ENCODE measurements at places on chromosomes 12 and 14.
A peak's percentile ranks its signal among the peaks of the same experiment; 100 is the strongest.

GRCh38 chr14:38226366-38226765, 18.7 kb downstream of the SSTR1 start:
- DNase-seq: no peak

DNA sequence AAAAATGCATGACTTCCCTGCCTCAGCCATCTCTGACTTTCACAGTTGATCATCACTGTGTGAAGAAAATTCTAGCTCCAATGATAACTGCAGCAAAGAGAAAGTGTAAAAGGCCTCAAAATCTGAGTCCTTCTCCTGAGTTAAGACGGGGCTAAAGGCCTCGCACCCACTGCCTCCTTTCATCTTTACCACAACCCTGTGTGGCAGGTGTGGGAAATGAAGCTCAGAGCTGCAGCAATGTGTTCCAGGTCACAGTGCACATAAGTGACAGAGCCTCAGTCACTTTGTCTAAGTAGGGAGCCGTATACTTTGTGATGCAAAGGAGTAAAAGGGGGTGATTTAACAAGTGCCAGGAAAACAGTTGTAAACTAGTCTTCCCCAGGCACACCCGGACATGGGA, 144.7 kb upstream of the TMCC3 start:
- DNase-seq: no peak

GRCh38 chr14:100617410-100618317, 30.4 kb upstream of the BEGAIN start:
- DNase-seq: no peak

DNA sequence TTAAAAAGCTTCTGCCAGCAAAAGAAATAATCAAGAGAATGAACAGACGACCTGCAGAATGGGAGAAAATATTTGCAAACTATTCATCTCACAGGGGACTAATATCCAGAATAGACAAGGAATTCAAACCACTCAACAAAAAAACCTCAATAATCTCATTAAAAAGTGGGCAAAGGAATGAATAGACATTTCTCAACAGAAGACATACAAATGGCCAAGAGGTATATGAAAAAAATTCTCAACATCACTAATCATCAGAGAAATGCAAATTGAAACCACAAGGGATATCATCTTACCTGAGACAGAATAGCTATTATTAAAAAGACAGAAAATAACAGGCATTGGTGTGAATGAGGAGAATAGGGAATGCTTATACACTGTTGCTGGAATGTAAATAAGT, 270.0 kb downstream of the DACT1 start:
- DNase-seq: no peak

DNA sequence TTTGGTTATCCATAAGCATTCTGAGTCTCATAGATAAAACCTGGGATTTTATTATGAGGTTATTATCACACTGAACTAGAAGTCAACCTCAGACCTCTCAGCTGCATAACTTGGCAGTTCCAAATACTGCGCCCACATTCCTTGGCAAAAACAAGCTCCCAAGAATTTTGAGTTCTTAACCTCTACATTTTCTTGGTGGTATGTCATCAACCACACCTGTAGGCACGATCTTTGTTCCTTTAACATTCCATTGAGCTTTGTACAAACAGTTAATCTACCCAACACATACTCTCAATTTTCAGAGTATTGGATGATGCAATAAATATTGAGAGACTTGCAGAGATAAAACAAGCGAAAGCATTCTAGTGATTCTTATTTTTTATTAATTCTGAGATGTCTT, 371.8 kb upstream of the PRICKLE1 start:
- DNase-seq: peak; percentile 65

- DNase-seq: no peak
These were observed 68.2 kb upstream of the FOXN3 start for GRCh38 chr14:89485264-89485663.

DNA sequence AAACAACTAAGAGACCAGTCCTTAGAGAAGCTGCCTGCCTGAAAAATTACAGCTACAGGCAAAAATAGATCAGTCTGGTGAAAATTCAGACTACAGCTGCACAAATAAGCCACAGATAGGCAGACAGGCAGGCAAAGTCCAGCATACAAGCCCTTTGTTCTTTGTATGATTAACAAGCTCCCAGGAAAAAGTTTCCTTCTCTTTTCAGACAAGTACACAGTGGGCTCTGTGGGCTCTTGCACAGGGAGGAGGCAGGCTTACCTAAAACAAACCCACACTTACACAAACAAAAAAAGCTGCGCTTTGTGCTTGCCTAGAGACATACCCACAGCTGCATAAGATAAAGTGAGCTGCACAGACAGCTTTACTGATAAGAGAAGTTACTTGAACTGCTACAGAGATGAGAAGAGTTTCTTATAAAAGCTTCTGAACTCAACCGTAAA, 7.7 kb downstream of the OR6C68 start:
- no peak for DNase-seq
